ENCODE measurements at places on chromosomes 4 and X. TPM values are rescaled to one million over a fixed set of nuclear protein-coding genes. Genes with fewer than 3 reads are reported as not detected.

PSAPL1 gene
- not detected for total RNA-seq

CT45A10 gene
- not detected for total RNA-seq

CTAG2 gene
- not detected for total RNA-seq

RHOH gene
- 92.7 TPM for total RNA-seq

KIT gene
- total RNA-seq = not detected

GAGE12J gene
- total RNA-seq = not detected

DNA sequence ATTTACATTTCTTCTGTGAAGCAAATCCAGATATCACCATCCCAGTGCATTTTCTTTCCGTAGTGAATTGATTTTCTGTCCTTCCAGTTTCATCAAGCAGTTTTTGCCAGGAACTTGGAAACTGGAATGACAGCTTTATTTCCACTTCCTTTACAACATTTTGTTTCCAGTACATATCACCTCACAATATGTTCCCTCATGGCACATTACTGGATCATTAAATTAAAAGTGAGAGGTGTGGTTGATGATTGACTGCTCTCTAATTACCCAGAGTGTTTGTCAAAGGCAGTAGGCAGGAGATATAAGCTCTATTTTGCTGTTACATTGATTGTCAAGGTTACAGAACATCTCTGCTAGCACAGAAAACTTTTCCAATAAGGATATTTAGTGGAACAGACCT is 22.3 kb upstream of the ACE2 start:
- H3K36me3 ChIP-seq = no peaks in the 10 kb centered on the region
- H3K27ac ChIP-seq = no peak overlapping the region
- H3K27me3 ChIP-seq = no peaks in the 10 kb centered on the region
- DNase-seq = no peak

GRCh38 chrX:155094468-155095061 is 23.3 kb downstream of the BRCC3 start:
- H3K4me1 ChIP-seq = no peaks in the 10 kb centered on the region
- no peaks in the 10 kb centered on the region for H3K27me3 ChIP-seq
- DNase-seq = peak; percentile 32
- no peak overlapping the region for H3K27ac ChIP-seq
- no peak overlapping the region for H3K4me3 ChIP-seq
- H3K36me3 ChIP-seq = peaks cover 11% of the 10 kb centered on the region

- no peak for DNase-seq
- H3K27ac ChIP-seq = no peak overlapping the region
- H3K36me3 ChIP-seq = peaks cover 4% of the 10 kb centered on the region
- peaks cover 14% of the 10 kb centered on the region for H3K27me3 ChIP-seq
- no peak overlapping the region for H3K4me3 ChIP-seq
- peaks cover 20% of the 10 kb centered on the region for H3K4me1 ChIP-seq
These were observed 97.2 kb upstream of the METTL14 start for GRCh38 chr4:118587946-118588345.

DNA sequence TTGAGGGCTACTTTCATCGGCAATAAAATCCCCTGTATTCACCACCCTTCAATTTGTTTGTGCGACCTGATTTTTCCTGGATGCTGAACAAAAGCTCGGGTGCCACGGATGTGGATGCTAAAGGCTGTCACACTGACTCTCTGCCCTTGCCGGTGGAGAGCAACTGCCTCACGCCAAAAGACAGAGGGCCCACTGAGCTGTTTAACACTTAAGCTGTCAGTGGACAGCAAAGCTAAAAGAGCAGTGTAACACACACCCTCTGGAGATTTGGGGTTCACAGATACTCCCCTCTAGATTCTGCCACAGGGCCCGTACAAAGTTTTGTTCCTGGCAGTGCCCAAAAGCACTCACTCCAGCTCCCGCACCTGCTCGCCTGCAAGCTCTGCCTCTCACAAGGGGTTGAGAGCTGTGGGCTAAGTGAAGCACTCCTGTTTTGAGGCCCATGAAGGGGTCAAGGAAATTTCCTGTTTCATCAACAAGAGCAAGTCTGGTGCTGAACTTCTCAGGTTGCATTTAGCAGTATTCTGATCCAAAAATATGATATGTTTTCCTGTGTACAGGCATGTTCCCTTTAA is 1571.9 kb downstream of the ADGRL3 start:
- H3K36me3 ChIP-seq = no peaks in the 10 kb centered on the region
- H3K27me3 ChIP-seq = no peaks in the 10 kb centered on the region
- H3K27ac ChIP-seq = no peak overlapping the region
- no peak for DNase-seq

GRCh38 chrX:49059201-49059600 is 402 bp downstream of the CCDC120 start:
- peaks cover 19% of the 10 kb centered on the region for H3K4me1 ChIP-seq
- no peak overlapping the region for H3K4me3 ChIP-seq
- H3K27ac ChIP-seq = no peak overlapping the region
- H3K27me3 ChIP-seq = no peaks in the 10 kb centered on the region

GRCh38 chrX:39931529-39932282 is 166.1 kb downstream of the BCOR start:
- H3K4me3 ChIP-seq = no peak overlapping the region
- no peaks in the 10 kb centered on the region for H3K36me3 ChIP-seq
- H3K4me1 ChIP-seq = peaks cover 2% of the 10 kb centered on the region
- DNase-seq = no peak
- no peak overlapping the region for H3K27ac ChIP-seq
- no peaks in the 10 kb centered on the region for H3K27me3 ChIP-seq

- H3K27me3 ChIP-seq = no peaks in the 10 kb centered on the region
- no peak overlapping the region for H3K4me3 ChIP-seq
These were observed 47.1 kb downstream of the FAM13A start for GRCh38 chr4:89009761-89010369.

- peak; percentile 44 for DNase-seq
- peaks cover 5% of the 10 kb centered on the region for H3K4me1 ChIP-seq
- H3K4me3 ChIP-seq = peak within 1 kb of the TSS; percentile 86
- H3K36me3 ChIP-seq = no peaks in the 10 kb centered on the region
- H3K27ac ChIP-seq = no peak within 1 kb of the TSS
- H3K27me3 ChIP-seq = peaks cover 31% of the 10 kb centered on the region
These were observed at the start of gene TRPC3 for GRCh38 chr4:121951521-121952110. TSS of gene TRPC3 (minus strand) at chr4:121952060. CDS start at chr4:121951680, 380 bp downstream.
